Stimulated activated CD8-positive, alpha-beta memory T cell treated with anti-CD3 and anti-CD28 coated beads, Interleukin-15, amount 100 ng/mL, for 1 hour (primary cell): ENCODE measurements at places on chromosomes 3 and 15.

DNA sequence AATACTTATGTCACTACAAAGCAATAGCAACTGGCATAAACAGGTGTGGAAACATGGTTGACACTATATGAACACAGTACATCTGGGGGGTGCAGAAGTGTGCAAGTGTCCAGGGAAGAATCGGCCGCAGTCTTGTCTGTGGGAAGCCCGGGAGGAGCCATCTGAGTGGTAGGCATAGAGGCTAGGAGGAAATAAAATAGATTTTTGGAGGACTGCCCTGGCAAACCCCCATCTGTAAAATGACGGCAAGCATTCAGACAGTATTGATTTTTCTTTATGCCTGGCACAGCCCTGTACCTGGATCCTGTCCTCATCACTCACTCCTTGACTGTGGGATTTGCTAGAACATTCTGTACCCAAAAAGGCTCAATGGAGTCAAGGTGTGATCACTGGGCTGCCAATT lies 31.3 kb downstream of the THSD4 start:
- no peak for DNase-seq

- no peak for DNase-seq
Observed at GRCh38 chr15:75943713-75944215, 40.1 kb downstream of the FBXO22 start.

DNA sequence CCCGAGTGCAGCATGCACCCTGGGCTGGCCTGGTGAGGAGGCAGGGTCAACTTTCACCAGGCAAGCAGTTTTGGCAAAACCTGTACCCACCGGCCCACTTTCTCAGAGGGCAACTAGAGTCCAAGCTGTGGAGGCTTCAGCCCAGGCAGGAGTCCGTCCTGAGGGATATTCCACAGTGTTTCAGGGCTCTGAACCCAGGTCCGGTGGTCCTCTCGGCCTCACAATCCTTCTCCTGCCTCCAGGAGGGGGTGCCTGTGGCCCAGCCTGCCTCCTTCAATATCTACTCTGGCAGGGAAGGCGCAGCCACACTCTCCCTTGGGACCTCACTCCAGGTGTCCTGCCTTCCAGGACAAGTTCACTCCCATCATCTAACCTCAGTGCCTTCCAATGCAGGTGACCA lies 3.9 kb downstream of the PLA2G4E start:
- DNase-seq: no peak

DNA sequence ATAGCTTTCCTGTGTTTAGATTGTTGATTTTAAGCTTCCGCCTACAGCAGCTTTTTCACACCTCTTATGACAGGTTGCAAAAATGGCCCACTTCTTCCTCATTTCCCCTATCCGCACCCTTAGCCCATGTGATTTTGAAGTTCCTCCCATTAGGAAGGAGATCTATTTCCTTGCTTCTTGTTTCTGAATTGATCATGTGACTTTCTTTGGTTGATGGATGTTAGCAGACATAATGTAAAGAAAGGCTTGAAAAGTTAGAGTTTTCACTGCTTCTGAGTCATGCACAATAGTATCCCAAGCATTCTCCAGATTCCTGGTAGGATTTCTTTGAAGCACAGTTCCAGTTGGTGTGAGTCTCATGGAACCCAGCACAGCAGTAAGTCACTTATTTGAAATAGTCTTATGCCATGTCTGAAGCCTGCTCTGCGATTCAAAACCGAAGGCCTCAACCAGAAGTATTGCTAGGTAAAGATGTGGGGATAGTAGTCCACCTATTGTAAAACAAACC lies 76.6 kb downstream of the EDEM1 start:
- no peak for DNase-seq

DNA sequence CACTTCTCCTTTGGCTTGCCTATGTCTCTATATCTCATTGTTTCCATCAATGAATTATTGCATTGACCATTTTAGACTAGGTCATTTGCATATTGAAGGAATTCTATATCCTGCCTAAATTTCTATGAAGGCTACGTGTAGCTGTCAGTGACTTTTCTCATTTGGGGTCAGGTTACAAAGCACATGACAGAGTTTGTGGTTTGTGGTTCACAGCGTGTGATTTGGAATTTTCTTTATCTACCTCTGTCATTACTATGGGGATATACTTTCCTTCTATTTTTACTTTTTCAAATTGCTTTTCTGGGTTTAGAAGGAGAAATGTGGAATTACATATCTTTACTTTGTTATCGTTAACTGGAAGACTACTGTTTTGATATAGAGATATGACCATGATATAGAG lies 317.3 kb upstream of the CFAP20DC start:
- no peak for DNase-seq

DNA sequence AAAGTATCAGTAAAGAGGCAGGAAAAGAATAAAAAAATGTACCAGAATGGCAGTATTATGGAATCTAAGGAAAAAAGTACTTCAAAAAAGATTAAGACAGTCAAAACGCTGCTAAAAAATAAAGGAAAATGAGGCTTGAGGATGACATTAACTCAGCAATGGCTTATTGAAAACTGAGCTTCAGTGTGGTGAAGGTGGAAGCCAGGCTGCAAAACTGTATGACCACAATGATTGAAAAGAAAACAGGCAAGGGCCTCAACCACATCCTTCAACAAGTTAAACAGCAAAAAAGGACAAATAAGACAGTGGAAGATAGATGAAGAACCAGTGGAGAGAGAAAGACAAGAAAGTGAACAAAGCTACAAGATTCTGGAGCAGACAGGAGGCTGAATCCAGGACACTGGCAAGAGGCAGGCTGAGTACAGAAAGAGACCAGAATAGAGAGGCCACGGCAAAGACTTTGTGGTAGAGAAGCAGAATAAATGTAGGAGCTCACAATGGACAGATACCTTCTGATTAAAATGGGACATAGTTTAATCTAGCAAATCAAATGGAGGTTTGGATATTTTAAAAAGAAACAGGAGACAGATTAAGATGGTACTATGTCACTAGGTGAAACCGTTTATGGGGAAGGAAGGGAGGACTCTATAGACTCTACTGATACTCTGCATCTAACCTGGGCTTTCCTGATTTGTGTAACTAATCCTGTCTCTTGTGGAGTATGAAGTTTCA lies 86.1 kb downstream of the TJP1 start:
- no peak for DNase-seq

DNA sequence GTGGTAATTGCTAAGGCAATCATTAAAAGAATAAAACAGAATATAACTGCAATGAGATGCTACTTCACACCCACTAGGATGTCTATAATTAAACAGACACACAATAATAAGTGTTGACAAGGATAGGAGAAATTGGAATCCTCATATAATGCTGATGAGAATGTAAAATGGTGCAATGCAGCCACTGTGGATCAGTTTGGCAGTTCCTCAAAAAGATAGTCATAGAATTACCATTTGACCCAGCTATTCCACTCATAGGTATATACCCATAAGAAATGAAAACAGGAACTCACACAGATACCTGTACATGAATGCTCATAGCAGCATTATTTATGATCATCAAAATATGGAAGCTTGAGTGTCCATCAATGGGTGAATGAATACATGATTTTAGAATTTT lies 9.6 kb upstream of the RNF111 start:
- DNase-seq: no peak

GRCh38 chr15:25725758-25726157 lies 137.4 kb downstream of the ATP10A start:
- DNase-seq: no peak

GRCh38 chr15:98226578-98226977 lies 266.1 kb downstream of the ARRDC4 start:
- DNase-seq: no peak

- no peak for DNase-seq
Observed at GRCh38 chr15:66770518-66771350, 68.7 kb downstream of the SMAD6 start.

- no peak for DNase-seq
Observed at GRCh38 chr3:56253941-56254665, 214.2 kb downstream of the ERC2 start.

GRCh38 chr3:122902326-122902725 lies 107.5 kb downstream of the SLC49A4 start:
- no peak for DNase-seq

DNA sequence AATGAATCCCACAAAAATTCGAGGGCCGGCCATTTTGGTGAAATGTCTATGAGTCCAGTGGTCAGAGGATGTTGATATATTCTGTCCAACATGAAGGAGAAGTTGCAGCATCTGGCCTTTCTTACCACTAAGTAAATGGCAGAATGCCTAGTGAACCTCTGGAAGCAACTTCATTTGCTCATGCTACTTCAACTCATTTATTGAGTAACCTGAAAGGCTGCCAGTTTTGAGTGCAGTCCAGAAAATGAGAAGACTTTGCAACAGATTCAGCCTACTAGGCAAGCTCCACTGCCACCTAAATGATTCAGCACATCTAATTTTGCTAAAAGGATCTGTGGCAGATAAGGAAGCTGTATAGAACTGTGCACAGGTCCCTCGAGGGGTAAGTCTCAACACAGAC lies 265.0 kb downstream of the OPA1 start:
- no peak for DNase-seq

GRCh38 chr3:61387817-61388216 lies 136.6 kb upstream of the FHIT start:
- DNase-seq: no peak

DNA sequence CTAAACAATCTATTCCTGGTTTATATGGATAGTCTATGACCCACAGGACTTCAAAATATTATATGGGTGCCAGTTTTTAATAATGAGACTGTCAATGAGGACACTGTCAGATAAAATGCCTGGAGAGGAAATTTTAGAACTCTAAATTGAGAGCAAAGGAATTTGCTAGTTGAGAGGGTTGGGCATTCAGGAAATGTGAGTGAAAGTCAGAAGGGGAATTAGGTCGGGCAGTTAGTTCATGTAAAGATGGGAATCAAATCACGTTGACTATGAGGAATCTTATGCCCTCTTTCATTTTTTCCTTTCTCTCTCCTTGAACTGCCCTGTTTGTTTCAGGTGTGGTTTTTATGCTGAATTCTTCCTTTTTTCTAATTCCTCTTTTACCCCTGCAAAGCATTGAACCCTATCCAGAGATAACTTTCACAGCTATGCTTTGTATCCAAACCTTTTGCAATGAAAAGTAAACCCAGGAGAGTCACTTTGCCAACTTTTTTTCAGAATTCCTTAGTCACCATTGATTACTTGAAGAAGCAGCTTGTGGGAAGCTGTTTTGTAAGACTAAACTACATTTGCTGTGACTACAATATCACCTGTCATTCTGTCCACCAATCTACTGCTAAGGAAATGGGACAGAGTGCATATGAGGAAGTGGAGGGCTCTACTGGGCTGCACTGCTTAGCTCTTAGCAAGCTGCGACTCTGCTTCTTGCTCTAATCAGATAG lies 27.8 kb downstream of the CHP1 start:
- no peak for DNase-seq

DNA sequence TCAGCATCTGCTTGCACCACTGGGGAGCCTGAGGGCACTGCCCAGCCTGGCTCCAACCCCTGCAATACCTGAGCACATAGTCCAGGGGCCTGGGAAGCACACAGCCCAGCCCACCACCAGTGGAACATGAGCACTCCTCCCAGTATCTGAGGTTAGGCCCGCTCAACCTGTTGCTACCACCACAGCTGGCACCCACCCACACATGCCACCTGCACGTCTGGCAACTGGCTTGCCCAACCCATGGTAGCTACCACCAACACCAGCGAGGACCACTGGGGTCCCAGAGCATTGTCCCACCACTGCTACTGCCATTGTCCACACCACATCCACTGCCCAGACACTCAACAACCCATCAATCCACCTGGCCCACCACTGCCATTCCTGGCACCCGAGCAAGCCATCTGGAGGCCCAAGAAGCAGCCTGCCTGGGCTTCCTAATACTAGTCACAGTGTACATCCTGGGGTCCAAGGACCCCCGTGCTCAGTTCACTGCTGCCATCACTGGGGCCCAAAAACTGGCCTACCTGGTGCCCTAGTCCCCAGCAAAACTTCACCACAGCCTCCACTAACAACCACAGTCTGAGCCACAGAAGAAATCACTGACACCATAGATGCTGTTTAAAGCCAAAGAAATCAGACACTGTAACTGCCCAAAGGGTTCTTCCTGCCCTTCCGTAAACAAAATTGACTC lies 62.1 kb upstream of the TBC1D23 start:
- DNase-seq: no peak

DNA sequence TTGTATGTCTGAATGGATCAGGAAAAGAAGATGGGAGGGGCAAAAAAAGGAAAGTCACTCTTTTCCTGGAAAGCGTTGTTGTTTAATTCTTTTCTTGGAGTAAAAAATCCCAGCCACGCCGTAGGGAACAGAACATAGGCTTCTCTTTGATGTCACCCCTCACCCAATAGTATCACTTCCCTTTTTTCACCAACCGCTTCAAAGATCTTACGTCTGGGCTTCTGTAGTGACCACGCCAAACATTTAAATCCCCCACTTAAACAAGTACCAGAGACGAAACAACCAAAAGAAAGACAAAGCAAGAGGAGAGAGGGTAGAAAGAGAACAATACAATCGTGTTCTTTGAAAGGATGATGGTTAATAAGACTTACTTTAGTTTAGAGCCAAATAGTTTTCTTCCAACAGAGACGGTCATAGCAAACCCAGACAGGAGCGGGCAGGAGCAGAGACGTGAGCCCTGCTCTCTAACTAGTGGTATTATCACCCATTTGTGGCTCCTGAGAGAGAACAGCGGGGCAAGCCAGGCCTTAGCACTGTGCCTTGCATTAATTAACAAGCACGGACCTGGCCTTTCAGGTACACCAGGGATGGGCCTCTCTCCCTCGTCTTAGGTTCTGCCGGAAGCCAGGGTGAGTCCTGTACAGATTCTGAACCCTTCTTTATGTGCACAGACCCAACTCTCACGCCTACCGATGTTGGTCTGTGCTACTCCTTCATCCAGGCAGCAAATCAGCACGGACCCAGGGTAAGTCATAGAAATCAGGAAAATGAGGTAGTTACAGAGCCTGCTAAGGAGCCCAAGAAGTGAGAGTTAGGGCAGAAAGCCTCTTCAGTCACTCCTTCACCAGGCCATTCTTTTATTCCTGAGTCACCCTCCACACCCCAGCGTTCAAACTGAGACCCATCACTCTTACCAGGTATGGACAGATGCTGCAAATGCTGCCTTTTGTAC lies 28.2 kb upstream of the BCL6 start:
- no peak for DNase-seq

DNA sequence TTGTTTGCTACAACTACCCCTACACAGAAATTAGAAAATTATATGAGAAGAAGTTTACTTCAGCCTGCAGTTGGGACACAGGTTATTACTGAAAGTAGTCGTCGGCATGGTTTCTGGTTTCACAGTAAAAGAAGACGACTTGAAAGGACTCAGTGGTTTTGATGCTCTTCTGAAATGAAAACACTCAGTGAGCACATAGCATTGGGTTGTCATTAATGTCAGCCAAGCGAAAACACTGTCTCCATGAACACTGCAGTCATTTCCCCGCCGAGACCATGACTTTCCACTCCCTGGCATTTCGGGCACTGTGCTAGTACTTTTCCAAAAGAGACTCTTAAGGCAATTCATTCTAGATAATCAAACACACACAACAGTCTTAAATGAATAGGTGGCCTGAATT lies 69.2 kb upstream of the ICE2 start:
- DNase-seq: no peak

DNA sequence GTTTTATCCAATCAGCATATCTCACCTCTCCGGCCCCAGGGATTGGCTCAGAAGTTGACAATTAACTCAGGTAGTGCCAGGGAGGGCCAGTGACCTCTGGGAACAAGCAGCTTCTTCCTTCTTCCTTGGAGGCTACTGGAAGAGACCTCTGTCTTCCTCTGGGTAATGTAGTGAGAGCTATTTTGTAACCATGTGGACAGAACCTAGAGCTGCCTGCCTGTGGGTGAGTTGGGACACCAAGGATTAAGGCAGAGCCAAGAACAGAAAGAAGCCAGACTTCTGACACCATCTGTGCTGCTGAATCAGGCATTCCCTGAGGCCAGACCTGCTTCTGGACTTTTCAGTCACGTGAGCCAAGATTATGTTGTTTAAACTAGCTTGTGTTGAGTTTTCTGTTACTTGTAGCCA lies 5.9 kb upstream of the NDUFAF1 start:
- DNase-seq: no peak
